Stimulated activated CD4-positive, alpha-beta T cell treated with anti-CD3 and anti-CD28 coated beads, Interleukin-2, amount 100 ng/mL, for 4 hours (primary cell): ENCODE measurements at places on chromosomes 1 and 21.
A peak's percentile ranks its signal among the peaks of the same experiment; 100 is the strongest.

DNA sequence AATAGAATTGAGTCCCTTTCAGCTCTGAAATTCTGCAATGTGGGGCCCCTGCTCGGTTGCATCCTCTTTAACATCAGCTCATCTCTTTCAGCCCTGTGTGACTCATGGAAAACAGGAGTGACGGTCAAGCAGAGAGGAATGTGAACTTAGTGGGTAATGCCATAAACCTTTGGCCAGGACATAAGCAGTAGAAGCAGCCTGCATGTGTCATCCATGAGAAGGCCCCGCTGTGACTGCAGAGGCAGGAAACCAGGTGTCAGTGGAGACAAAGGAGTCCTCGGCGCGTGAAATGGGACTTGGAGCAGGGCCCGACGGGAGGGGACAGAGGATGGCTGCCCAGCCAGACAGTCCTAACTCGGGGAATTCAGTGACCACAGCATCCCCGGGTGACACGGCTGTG, 21.1 kb upstream of the EPHB2 start:
- no peak for DNase-seq

- DNase-seq = no peak
These were observed 15.0 kb downstream of the CRNN start for GRCh38 chr1:152398812-152399698.

DNA sequence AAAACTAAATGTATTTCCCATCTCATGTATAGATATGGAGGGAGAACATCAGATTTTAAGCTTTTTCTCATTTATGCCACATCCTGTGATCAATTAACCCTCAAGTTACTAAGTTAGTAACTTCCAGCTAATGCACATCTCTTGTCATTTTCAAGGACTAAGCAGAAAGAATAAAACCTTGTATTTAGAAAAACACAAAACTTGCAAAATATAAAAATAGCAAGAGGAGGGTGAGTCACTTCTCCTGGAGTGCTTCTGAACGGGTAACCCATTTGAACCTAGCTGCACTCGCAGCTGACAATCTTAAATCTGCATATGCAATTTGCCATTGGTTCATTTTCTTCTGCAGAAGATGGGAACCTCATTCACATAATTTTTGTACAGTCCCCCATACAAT, 500.5 kb downstream of the SETD4 start:
- no peak for DNase-seq

DNA sequence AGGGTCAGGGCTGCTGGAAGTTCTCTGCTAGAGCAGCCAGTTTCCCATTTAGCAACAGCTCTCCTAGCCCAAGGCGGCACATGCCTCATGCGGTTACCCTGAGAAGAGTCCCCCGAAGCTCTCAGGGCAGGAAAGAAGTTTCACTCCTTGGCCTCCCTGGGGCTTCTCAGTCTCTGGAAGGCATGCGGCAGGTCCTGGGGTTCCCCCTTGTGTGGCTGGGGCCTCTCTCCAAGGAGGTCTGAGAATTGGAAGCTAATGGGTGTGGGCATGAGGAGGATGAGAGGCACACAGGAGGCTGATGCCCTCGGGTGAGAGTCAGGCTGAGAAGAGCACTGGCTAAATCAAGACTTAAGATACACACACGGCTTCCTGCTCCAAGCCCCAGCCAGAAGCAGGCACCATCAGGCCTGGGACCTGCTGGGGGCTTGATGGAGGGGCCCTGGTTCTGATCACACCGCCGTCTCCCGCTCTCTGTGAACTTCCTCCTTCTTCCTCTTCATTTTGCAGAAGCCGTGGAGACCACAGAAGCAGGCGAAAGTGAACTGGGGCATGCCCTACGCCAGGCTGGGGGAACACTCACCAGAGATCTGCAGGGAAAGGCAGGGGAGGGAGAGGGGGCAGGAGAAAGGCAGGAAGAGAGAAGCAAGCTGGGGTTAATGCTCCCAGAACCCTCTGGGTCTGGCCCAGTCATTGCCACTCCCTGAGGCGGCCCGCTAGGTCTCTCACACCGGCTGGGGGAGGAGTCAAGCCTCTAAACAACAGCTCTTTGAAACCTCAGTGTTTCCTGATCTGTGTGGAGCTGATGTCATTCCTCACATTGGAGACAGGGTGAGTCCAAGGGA, 15.1 kb downstream of the BLACAT1 start:
- peak; percentile 40 for DNase-seq

GRCh38 chr1:114173680-114174079, 20.0 kb upstream of the SYT6 start:
- no peak for DNase-seq

DNA sequence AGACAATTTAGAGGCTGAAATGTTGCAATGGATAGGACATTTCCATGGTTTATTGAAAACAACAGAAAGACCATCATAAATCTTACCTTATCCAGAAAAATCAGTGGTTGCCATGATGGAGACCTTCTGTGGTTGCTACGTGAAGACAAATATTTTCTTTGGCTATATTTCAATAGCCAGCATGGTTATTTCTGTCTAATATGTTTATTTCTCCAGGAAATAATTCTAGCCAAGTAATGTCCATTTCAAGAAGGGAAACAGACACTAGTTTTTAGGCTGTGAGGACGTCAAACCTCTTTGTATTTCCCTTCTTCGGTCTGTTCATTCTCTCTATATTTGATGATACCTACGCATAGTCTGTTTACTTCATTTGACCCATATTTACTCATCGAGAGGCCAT, 49.2 kb upstream of the NFASC start:
- DNase-seq = no peak

DNA sequence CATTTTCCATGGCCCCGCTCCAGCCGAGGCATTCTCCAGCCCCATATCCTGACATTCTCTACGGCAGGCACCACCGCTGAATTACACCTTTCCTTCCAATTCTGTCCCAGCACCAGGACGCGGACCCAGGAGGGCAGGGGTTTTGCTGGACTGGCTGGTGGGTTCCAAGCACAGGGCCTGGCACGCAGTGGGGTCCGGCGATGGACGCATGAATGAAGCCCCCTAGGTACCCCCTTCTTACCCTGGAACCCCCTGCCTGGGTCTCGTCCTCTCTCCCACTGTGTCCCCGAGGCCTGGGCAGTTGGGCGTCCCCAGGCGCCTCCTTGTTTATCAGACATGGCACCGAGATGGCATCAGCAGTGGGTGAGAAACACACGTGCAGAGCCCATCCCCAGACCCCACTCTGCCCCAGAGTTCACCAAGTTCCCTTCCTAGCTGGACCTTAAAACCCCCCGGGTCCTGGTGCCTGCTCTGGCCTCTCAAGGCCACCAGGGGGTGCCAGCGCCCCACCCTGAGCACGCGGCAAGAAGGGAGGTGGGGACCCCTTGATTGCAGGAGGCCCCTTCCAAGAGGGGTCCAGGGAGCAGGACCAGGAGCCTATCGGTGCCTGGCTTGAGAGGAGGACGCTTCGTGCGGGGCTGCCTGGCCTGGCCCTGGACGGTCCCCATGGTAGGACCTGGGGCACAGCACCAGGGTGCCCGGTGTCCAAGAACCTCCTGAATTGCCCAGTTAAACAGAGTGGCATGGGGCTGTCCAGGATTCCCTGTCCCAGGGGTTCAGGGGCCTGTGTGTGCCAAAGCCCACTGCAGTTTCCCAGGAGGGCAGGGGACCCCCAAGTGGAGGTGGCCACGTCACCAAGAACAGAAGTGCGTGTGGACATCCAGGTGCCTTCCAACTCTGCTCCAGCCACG, 46.1 kb downstream of the MEGF6 start:
- DNase-seq = peak; percentile 12

- DNase-seq = no peak
These were observed 30.2 kb upstream of the NEK2 start for GRCh38 chr1:211705467-211706091.

DNA sequence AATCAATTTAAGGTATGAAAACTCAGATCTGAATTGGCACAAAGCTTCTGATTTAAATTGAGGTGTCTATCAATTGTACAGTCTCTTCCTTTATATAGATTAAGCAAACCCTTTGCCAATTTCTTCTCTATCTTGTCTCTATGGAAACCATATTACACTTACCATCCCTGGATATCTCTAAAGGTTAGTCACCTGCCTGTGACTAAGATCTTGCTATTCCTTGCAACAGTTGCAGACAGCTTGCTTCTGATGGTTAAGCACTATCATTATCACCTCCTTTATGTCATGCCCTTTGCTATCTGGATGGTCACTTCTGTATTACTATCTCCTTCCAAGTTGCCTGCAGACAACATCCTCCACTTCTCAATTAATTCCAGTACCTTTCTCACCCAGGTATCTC, 998.6 kb upstream of the B3GALT2 start:
- no peak for DNase-seq

- DNase-seq = no peak
These were observed 20.5 kb downstream of the KNCN start for GRCh38 chr1:46530791-46531409.

- DNase-seq = no peak
These were observed 98.2 kb downstream of the DHRS3 start for GRCh38 chr1:12519693-12520364.

DNA sequence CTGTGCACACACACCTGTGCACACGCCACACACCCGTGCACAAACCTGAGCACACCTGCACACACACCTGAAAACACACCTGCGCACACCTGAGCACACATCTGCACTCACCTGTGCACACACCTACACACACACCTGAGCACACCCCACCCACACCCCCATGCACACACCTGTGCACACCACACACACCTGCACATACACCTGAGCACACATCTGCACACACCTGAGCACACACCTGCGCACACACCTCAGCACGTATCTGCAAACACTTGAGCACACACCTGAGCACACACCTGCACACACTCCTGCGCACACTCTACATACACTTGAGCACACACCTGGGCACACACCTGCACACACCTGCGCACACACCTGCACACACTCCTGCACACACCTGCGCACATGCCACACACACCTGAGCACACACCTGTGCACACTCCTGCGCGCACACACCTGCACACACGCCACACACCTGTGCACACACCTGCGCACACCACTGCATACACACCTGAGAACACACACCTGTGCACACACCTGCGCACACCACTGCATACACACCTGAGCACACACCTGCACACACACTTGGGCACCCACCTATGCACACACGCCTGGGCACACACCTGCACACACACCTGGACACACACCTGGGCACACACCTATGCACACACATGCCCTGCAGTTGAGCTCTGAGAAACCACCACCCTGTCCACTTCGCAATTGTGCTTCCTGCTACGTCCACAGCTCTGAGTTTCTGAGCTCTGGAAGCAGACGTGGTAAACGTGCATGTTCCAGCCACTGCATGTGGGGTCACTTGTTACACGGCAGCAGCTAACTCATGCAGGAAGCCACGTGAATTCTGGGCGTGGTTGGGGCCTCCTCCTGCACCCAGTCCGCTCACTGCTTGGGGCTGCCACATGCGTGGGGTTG, 8.0 kb upstream of the C1orf159 start:
- DNase-seq = no peak

- no peak for DNase-seq
These were observed 172.7 kb downstream of the PTPRU start for GRCh38 chr1:29408831-29409605.

- no peak for DNase-seq
These were observed 405.7 kb downstream of the NTNG1 start for GRCh38 chr1:107546576-107546975.

DNA sequence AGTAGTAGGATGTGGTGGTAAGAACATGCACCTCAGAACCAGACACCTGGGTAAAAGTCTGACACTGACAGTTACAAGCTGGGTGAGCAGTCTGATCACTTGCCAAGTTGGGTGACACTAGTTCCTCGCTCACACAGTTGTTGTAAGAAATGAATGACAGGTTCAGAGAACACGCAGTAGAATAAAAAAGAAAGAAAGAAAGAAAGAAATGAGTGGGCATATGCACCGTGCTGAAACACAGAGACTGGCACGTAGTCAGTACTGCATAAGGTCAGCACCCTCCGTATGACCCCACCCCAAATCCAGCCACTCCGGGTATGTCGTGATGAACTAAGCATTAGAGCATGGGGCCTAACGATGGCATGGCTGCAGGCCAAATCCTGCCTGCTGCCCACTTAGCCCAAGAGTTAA, 90.6 kb downstream of the GLUL start:
- DNase-seq = no peak

DNA sequence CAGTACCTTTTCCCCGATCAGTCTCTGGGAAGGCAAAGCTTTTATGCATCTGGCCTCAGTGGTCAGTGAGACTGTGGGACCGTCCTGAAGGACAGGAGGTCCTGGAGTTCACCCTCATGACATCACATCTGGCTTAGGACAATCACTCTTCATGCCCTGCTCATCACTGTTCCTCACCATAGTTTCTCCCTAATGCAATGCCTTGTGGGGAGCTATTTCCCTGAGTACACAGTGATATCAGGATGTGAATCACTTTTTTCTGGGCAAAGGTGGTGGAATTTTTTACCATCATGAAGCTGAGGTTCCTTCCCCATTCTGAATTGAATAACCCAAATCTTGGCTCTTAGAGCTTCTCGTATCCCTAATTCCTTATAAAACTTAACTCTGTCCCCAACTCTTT, 34.8 kb upstream of the CFAP126 start:
- no peak for DNase-seq

DNA sequence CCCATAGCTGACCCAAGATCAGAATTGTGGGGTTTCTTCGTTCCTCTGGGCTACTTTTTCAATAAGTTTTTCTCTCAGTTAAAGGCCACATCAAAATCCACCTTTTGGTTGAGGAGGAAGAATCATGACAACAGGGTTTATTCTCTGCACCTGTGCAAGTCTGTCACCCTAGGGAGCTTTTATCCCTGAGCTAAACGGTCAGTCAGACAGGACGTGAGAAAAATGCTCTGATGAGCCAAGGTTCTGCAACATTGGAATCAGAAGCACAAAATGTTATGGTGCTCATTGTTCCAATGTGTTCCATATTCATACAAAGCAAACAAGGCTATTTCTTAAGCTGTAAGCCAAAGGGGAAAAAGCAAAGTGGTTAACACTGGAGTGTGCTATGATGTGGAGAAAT, 7.4 kb upstream of the ERICH3 start:
- DNase-seq = no peak

DNA sequence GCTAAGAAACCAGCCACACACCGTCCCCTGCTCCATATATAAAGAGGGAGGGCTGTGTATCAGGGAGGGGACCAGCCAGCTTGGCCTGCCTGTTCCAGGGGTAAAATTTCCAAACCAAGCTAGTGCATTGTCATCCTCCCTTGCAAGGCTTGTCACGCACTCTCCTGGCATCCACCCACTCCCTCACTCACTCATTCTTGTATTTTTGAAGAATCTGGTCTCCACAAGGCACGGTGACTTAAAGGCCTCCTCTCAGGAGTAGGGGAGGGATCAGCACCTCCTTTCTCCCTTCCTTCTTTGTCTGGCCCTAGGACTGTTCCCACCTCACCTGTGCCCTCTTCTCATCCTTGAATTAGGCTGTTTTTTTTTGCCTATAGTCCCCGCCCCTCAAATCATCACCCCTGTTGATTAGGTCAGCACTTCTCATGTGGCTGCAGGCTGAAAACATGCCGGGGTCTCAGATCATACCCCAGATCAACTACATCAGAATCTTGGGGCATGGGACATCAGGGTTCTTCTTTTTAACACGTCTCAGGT, 5.0 kb downstream of the ABCA4 start:
- no peak for DNase-seq

GRCh38 chr1:223771814-223772770, 59.8 kb downstream of the CAPN2 start:
- no peak for DNase-seq
